ENCODE measurements at places on chromosomes 11 and 22. TPM values are rescaled to one million over a fixed set of nuclear protein-coding genes. Genes with fewer than 3 reads are reported as not detected.

C11orf91 gene
- 2.2 TPM for total RNA-seq

SYCE3 gene
- not detected for total RNA-seq

DNA sequence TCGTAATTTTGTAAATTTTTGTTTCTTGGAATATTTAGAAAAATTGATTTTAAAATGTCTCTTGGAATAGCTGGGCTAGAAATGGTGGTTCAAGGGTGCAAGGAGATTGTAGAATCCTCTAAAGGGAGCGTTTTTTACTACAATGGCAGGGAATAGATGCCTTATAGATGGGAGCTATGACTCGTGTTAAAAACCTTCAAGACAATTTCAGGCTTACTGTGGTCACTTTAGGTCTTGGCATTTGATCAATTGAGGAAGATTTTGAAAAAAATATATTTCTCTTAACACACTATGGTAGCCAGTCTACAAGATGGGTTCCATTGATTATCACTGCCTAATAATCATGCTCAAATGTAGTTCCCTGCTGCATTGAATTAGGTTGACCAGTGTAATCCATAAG, 25.0 kb downstream of the METTL15 start:
- no peak for DNase-seq

DNA sequence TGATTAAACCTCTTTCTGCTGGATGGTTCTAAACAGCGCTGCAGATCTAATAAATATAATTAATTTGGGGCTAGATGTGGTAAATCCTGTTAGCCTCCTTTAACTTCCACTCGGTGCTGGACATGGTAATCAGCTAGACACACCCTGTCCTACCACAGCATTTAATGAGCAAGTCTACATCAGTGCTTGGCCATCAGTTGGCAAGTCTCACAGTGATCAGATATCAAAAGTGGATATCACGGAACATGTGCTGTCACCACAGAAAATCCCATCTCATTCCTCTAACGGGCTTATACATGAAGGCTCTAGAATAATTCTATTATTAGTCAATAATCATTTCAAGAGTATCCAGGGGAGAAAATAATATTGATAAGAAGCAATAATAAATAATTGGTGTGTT, 5.6 kb upstream of the USP28 start:
- DNase-seq: no peak

DNA sequence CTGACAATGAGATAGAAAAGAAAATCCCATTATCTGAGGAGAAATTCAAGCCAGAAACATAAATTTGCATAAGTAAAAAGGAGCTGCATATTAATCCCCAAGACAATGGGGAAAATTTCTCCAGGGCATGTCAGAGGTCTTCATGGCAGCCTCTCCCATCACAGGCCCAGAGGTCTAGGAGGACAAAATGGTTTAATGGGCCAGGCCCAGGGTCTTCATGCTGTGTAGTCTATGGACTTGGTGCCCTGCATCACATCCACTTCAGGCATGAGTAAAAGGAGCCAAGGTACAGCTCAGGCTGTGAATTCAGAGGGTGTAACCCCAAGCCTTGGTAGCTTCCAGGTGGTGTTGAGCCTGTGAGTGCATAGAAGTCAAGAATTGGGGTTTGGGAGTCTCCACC, 1097.2 kb upstream of the RAG2 start:
- no peak for DNase-seq

DNA sequence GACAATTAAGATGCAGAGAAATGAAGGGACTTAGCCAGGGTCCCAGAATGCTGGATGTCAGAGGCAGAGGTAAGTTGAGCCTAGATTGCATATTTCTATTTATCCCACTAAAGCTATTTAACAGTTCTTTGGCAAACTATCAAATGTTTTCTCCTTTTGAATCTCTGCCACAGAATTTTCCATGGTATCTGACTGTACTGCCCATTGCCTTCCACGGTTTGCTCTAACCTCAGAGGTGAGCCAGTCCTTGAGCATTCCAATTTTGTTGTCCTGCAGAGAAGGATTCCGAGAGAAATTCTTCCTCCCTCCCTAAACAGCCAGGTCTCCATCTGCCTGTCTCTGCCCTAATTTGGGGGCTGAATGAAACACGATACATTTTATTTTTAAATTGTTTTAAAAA, 368.3 kb upstream of the SYN3 start:
- DNase-seq: peak; percentile 12

- DNase-seq: no peak
Measured at GRCh38 chr11:123386796-123387510, 43.1 kb upstream of the GRAMD1B start.

- DNase-seq: no peak
Measured at GRCh38 chr11:122287401-122287800, 171.4 kb upstream of the BLID start.

All from umbilical cord (tissue), 2 donors.